ENCODE measurements at places on chromosomes 1 and 21.
A peak's percentile ranks its signal among the peaks of the same experiment; 100 is the strongest.

GRCh38 chr1:30668546-30669327 lies 54.6 kb downstream of the MATN1 start:
- no peak for DNase-seq

GRCh38 chr1:171742577-171742922 lies 685 bp upstream of the VAMP4 start:
- DNase-seq: peak; percentile 9

- no peak for DNase-seq
Observed at GRCh38 chr21:41363370-41364270, 1.8 kb downstream of the MX2 start.

DNA sequence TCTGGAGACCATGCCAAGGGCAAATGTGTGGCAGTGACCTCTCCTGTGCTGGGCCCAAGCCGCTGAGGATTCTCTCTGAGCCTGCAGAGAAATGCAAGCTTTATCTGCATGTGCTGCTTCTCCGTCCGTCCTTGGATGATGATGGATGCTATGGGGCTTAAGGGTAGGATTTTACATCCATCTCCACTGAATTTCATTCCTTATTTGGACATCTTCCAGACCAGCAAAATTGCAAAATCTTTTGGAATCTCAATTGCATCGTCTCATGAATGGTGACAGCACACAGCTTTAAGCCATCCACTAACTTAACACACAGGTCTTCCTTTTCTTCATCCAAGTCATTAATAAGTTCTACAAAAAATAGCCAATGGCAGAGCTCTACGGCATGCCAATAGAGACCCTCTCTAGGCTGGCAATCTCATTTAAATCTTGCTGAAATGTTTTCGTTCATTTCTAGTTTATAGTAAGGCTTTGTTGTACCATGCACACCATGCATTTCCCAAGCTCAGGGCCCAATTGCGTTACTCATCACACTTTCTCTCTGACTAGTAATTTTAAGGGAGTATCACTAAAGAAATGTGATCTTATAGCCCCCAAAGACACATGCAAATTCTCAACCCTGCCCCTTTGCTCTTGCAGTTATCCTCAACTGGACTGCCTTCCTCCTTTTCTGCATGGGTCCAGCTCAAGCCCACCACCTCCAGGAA lies 11.1 kb downstream of the BATF3 start:
- DNase-seq: no peak

DNA sequence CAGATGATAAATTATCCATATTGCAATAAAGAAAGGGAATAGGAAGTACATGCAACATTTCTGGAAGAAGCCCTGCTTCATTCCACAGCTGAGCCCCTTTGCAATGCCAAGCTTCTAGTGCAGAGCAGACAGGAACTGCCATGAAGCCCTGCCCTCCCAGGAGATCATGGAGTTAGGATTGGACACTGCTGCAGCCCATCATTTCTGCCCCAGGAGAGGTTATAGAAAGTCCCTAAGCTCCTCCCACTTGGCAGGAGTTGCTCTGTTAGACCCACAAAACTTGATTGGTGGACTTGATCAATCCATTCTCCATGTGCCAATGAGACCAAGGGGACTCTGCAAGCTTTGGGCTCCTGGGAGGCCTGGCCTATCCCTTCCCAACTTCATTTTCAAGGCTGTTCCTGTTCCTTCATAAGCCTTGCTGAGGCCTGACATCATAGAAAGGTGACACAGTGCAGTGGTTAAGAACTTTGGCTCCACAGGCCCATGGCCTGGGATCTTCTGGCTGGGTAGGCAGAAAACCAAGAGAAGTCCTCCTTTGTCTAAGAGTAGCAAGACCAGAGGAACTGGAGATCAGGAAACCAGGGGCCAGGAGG lies 1.3 kb upstream of the LAPTM5 start:
- DNase-seq: no peak

- DNase-seq: no peak
Observed at GRCh38 chr21:44887126-44887806, 13.8 kb upstream of the PTTG1IP start.

DNA sequence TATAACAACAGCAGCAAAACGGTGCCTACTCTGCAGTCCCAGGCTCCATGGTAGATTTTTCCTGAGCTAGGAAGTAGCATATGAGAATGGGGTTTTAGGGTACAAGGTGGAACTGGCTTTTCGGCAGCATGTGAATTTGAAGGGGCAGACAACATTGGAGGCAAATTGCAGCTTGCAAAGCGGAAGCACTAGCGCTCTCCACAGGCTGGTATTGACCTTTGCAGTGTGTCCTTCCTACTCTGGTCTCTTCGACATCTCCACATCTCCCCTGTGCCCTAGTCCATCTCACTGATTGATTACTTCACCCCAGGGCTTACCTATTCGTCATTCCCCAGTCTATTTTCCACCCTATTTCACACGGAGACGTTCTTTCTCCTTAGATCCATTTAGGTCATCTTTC lies 13.0 kb downstream of the IGSF21 start:
- DNase-seq: no peak

DNA sequence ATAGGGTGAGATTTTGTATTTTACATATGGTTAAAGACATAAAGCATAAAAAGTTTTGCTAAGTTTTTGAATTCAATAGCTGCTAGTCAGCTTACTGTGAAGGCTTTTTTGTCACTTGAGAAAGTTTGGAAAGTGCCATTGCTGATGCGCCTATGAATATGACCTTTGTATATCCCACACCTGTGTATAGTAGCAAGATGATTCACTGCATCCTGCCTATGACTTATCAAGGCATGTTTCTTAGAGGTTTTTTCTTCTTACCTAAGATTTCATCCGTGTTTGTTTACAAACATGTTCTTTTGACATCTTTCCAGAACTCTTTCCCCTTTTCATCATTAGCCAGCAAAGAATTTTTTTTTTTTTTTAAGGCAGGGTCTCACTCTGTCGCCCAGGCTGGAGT lies 51.5 kb downstream of the PRKAA2 start:
- no peak for DNase-seq

Measured in activated T-cell treated with anti-CD3 and anti-CD28 coated beads, Interleukin-2, amount 50 U/mL, for 4 hours (primary cell).